ENCODE measurements at places on chromosomes 4 and X.

GRCh38 chrX:117511379-117511778, 605.2 kb downstream of the KLHL13 start:
- DNase-seq, result no peak

DNA sequence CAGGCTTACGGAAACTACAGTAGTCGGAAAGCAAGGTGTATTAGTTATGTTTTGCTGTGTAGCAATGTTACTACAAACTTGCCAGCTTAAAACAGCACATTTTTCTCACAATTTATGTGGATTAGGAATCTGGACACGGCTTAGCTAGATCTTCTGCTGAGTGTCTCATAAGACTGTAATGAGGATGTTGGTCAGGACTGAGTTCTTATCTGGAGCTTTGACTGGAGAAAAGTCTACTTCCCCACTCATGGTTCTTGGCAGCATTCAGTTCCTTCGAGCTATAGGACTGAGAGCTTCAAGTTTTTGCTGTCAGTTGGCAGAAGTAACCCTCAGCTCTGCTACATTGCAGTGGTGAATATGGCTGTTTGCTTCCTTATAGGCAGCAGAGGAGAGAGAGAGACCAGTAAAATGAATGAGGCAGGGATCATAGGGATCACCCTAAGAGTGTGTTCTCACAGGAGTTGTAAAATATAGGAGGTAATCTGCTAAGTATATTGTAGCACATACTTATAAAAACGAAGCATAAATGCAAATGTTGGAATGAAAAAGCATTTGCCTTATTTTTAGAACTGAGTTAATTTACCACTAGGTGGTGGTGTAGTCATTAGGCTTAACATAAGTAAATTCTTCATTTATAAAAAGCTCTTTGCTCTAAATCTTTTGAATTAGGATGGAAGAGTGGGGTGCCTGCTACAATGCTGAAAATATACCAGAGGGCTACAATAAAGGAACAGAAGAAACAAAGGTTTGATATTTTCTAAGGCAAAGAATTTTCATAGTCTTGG, 38.6 kb downstream of the ALG13 start:
- DNase-seq, result no peak

- DNase-seq, result no peak
These were observed 250.5 kb downstream of the TLL1 start for GRCh38 chr4:166123546-166123945.

- DNase-seq, result no peak
These were observed 2052.9 kb downstream of the ARAP2 start for GRCh38 chr4:34191443-34191842.

- DNase-seq, result no peak
These were observed 98.3 kb downstream of the SORBS2 start for GRCh38 chr4:185713731-185714130.

- no peak for DNase-seq
These were observed 153.0 kb upstream of the TRPC5 start for GRCh38 chrX:112235547-112235946.

- no peak for DNase-seq
These were observed 19.6 kb downstream of the PTPN13 start for GRCh38 chr4:86613734-86614133.

DNA sequence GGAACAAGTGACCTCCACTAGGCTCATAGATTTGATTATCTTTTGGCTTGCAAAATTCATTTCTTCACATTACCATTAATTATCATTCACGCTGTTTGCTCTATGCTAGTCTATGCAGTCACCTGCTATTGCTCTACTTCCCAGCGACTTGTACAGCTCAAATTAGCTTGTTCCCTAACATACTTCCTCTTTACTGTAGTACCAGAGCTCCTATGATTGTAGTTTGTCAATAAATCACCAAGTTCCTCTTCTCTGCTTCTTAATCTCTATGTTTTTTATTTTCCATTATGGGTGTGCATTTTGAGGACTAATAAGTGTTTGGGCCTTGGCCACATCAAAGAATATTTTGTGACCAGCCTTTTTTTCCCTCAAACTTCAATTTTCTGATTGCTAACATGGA, 6.2 kb upstream of the GSPT2 start:
- no peak for DNase-seq

DNA sequence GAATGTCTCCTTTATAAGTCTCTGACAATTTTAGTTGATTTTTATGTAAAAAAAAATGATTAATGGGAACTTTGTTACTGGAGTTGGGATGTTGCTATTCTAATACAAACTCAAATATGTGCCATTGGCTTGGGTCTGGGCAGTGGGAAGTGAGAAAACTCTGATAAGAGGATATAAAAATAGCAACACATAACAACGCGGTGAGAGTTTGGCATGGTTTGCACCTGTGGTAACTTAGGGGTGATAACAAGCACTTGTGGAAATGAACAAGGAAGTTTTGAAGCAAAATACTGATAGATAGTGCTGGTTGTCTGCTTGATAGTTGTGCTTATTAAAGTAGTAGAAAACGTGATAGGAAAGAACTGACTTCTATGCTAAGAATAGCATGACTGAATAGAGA, 743.3 kb upstream of the AGA start:
- no peak for DNase-seq

DNA sequence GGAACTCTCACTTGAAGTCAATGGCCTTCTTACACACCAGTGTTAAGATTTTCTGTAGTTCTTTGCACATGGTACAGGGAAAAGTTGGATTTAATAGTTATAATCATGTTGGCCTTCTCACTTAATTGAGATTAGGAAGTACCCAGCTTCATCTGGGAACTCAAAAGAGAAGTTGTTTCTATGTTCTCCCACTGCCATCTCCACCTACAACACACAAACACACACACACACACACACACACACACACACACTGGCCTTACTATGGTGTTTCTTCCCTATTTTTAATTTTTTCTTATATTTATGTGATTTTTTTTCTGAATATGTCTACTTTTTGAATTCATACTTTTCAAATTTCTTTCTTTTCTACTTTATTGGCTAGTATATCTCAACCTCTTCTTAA, 10.0 kb upstream of the CHIC2 start:
- no peak for DNase-seq

DNA sequence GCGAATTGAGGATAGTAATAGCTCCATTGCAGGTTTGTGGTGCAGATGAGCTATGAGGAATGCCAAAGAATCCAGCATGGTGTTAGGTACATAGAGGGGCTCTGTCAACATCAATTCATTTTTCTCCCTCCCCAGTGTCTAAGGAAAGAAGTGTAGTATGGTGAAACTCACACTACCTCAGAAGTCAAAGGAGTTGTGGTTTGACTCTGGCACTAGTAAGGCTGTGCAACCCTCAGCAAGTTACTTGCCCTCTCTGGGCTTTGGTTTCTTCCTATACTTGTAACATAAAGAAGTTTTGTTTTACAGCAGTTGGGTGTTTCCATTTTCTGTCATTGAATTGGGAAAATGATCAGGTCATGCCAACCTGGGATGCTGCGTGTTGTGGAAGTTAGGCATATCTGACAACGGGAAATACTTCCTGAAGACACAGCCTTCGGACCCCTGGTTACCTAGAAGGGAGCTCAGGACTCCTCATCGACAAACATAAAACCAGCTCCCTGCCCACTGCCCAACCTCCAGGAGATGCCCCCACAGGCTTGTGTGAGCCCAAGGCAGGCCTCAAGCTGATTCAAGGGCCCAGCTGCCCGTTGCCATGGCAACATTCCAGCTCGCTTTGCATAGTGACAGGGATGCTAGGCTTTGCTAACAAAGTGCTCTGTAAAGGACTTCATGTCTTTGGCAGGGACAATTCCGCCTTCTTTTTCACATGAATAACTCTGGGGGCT, 71.4 kb downstream of the RTL5 start:
- DNase-seq, result peak; percentile 14

GRCh38 chr4:88015659-88016295, 8.3 kb downstream of the PKD2 start:
- no peak for DNase-seq

- DNase-seq, result no peak
These were observed 28.6 kb downstream of the STAP1 start for GRCh38 chr4:67587156-67587555.

- DNase-seq, result no peak
These were observed 489.1 kb upstream of the INTU start for GRCh38 chr4:127143460-127144195.

- DNase-seq, result no peak
These were observed 45.7 kb downstream of the MID1 start for GRCh38 chrX:10574663-10575062.

DNA sequence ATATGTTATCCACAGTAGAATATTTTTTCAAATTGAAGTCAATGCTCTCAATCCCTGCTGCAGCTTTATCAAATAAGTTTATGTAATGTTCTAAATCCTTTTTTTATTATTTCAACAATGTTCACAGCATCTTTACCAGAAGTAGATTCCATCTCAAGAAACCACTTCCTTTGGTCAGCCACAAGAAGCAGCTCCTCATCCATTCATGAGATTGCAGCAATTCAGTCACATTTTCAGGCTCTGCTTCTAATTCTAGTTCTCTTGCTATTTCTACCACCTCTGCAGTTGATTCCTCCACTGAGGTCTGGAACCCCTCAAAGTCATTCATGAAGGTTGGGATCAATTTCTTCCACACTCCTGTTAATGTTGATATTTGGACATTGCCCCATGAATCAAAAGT, 2301.3 kb upstream of the TENM3 start:
- no peak for DNase-seq

DNA sequence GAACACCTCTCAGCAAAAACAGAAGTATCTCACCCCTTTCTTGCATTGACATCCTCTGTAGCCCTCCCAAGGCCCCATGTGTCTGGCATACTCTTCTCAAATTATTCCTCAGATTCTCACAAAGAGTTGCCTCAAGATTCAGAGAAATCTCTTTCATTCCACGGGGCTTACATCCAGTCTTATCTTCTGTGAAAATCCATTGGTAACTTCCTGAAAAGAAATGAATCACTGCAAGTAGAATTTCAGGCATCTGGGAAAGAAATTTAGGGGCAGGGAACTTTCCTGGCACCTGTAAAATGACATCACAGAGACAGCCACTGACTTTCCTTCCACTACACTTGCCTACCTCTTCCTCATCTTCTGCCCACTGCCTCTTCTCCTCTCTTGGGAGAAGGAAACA, 182.5 kb upstream of the ARHGEF9 start:
- DNase-seq, result no peak

DNA sequence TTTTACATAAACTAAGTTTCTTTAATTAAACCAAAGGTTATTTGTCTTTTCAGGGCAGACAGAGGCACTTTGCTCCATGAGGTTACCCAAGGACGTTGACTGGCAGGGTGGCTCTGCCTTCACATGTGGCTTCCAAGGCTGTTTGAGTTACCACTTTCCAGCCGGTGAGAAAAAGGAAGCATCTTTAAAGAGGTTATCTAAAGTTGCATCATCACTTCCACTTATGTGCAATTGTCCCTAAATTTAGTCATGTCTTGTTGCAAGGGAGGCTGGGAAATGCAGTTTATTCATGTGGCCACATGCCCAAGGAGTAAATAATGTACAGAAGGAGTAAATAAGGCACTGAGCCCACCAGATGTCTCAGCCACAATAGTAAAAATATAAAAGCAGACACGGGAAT, 29.0 kb upstream of the RAP1GDS1 start:
- no peak for DNase-seq

GRCh38 chr4:3508542-3508941, 23.7 kb downstream of the LRPAP1 start:
- DNase-seq, result no peak

DNA sequence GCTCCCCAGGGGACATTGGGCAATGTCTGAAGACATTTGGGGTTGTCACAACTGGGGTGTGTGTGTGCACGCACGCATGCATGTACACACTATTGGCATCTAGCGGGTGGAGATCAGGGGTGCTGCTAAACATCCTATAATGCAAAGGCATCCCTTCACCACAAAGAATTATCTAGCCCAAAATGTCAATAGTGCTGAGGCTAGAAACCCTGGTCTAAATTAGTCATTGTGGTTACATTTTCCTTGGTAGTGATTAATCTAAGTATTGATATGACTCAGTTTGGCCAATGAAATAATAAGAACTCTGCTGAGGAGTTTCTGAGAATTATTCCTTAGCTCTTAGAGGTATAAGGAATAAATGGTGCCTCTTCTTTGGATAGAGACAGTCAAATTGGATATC, 200.2 kb downstream of the CLCN4 start:
- DNase-seq, result no peak

DNA sequence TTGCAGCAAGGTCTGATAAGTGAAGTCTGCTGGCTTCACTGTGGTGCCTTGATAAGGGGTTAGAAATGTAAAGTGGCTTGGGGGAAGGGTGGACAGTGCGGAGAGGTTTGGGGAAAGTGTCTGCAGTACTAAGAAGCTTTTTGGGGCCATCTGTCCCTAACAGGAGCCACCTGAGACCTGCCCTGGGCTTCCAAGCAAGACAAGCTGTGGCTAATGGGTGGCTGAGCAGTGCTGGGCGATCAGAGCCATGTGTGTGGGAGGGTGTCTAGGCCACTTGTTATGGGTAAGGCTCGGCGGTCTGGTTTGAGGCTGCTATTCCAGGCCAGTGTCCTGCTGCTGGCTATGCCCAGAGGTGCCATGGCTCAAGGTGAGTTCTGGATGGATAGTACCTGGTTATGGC, 185.4 kb upstream of the MTMR8 start:
- no peak for DNase-seq

DNA sequence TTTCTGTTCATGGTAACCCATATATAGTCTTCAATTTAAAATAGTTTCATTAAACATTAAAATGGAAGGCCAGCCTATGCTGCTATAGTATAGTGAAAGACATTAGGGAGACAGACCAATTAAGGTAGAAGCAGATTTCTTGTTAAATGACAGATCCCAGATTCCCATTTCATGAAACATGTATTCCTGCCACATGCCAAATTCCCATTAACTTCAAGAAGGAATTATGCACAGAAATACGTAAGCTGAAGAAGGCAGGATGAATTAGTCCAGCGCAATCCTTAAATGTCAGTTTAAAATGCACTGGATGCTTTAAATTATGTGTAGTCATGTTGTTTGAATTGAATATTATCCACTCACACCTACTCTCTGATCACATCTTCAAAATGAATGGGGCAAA, 424.9 kb downstream of the SH2D1A start:
- no peak for DNase-seq

DNA sequence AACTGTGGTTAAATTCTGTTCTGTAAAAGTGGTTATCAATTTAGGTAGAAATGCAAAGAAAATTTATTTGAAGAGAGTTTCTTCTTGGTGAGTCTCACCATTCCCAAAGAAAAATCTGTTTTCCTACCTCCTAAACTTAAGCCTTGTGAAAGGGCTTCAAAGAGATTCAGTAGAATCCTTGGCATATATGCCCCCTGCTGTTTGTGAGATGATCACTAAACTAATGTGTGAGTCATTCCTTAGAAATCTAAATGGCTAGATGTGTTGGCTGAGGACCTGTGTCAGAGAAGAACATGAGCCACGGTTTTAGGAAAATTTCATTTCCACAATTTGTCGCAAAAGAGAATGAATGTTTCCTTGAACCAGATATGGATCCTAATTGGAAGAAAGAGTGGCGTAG, 260.9 kb downstream of the SLC7A11 start:
- DNase-seq, result no peak
